Stimulated activated CD8-positive, alpha-beta memory T cell treated with anti-CD3 and anti-CD28 coated beads, Interleukin-12 subunit alpha, Interleukin-12 subunit beta, amount 100 ng/mL, for 1 hour (primary cell): ENCODE measurements at places on chromosomes 5 and 9.

DNA sequence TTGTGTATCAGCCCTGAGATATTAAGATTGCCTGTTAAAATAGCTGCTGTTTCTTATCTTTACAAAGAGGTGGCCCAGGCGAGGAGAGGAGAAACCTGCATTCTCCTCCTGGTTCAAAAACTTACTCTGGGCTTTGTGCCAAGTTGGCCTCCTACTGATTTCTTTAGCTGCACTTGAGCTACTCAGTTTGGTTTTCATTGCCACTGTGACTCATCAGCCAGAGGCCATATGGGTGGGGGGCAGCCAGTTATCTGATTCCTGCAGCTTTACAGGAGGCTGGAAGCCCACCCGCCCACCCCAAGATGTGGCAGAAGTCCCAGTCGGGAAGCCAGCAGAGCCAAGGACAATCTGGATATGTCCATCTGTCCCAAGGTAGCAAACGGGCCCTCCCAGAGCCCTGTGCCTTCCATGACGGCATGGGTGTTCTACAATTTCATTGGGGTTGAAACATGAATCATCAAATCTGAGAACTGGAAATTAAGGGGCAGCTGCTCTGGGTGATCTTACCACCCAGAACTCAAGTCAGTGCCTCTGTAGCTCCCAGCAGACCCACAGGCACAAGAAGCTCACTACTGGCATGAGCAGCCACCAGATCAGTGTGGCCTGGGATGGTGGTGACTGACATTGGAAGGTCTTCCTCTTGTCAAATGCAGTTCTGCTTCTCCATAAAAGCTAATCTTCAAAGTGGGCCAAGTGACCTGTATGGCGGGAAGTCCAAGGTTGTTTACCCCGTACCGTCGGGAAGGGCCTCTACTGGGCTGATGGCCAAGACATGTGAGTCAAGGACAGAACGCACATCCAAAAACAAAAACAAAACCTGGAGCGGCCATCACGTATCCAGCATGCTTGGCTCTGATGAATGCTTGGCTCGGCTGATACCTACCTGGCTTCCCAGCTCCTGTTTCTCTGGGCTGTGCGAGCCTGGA, 15.6 kb downstream of the FCN2 start:
- DNase-seq, result no peak

DNA sequence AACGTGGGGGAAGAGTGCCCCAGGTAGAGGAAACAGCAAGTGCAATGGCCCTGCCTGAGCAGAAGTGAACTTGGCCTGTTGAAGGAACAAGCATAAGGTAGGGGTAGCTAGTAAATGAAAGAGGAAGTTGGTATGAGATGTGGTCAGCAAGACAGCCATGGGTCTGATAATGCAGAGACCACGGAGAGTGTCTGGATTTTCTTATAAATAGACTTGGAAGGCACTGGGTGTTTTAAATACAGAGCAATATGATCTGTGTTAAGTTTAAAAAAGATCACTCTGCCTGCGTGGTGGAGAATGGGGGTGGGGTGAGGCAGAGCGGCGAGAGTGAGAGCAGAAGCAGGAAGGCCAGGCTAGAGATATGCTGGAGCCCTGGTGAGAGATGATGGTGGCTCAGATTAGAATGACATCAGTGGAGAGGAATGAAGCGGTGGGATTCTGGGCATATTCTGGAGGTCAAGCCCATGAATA, 4.2 kb downstream of the ADAM19 start:
- no peak for DNase-seq

GRCh38 chr5:139183502-139183901, 14.7 kb downstream of the SIL1 start:
- DNase-seq, result no peak

- DNase-seq, result no peak
Measured at GRCh38 chr5:166412191-166412590, 1879.3 kb upstream of the WWC1 start.

GRCh38 chr5:87741881-87742280, 329.2 kb upstream of the CCNH start:
- no peak for DNase-seq

GRCh38 chr5:149863176-149863575, 81.4 kb downstream of the PDE6A start:
- no peak for DNase-seq

DNA sequence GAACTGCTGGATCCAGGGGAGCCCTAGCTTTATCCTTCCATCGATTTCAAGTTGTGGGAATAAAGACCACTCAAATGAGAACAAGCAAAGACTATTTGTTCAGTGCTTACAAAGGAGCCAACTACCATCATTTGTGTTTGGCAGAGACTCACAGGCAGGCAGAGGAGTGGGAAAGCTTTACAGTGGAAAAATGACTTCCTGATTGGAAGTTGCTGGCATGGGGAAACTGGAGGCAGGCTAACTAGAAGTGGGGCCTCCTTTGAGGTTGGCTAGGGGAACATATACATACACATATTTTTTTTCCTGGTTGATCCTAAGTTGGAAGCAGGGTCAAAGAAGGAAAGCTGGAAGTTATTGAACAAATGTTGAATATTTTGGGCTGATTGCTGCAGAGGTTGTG, 121.7 kb downstream of the ACTBL2 start:
- no peak for DNase-seq

- no peak for DNase-seq
Measured at GRCh38 chr9:126482361-126483044, 131.2 kb upstream of the LMX1B start.

DNA sequence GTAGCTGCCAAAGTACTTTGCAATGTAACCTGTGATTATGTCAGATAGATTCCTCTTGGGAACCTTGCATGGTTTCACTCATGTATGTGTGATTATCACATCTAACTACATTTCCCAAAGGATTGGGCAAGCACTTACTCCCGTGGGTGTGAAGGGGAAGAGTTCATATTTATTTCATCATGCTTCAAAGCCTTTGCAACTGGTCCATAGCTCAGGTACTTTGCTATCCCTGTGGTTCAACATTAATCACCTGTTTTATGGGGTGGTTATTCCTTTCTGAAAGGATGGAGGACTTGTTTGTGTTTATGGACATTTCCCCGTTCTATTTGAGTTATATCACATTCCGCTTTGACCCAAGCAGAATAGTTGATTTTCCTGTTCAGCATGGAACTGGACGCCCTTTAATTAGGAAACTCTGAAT, 13.6 kb upstream of the ERMP1 start:
- DNase-seq, result no peak

DNA sequence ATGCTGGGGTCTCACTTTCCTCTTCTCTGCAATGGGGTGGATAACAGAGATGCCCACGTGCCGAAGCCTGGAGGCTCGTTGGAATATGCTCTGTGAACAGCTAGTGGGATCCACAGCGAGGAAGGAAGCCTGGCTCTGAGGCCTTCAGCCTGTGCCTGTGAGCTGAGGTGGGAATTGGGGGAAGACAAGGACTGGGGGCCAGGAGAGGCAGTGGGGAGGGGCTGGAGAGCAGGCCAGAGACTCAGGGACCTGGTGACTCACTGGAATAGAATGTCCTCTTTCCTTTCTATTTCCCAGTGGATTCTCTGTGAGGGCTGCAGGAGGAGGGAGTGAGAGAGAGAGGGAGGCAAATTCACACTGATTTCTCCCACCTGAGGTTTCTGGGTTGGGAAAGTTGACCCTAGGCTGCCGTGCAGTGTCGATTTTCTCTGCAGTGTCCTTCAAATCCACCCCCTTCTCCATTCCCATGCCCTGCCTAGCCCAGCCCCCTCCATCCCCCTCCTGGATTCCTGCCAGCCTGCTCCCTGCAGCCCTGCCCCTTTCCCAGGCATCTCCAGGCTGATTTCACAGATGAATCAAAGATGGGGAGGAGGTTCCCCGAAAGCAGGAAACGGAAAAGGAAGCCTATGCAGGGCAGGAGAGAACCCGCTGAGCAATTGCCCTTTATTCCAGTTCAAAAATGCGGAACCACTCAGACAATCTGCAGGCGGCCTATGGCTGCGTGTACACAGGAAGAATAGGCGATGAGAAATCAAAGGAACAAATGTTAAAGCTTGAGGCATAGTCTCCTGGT, 1.4 kb upstream of the SPAAR start:
- no peak for DNase-seq

- DNase-seq, result no peak
Measured at GRCh38 chr5:68891718-68892117, 202.1 kb upstream of the SLC30A5 start.

DNA sequence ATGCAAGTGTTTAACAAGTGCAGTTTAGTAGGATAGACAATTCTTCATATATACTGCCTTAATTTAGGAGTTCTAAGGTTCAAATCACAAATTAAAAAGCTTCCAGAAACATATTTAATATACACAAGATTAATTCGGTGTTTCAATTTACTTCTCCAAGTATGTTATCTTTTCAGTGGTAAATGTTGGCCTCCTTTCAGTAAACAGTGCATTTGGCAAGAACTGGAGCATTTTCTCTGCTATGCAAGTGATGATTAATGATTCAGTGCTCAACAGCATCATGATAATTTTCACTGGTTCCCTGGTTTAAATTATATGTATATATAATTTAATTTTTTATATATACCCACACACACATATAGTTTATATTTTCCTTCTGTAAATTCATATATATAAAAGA, 541.7 kb downstream of the EFNA5 start:
- no peak for DNase-seq

DNA sequence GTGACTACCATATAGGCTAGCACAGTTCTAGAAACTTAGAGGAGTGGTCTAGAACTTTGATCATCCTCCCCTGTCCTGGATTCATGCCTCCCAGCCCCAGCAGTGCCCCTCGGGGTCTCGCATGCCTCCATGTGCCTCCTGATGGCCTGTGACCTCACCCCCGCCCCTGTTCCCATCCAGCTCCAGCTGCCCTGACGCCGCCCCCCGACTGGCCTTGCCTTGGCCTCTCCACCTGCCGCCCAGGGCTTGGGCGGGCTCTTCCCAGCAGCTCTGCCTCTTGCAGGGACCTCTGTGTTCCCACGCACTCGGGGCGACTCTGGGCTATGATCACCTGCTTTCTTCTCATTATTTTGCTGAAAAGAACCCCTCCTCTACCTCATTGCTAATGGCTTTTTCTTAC, 115.4 kb upstream of the PHYKPL start:
- no peak for DNase-seq

- DNase-seq, result no peak
Measured at GRCh38 chr5:143065185-143065965, 295.2 kb downstream of the ARHGAP26 start.

GRCh38 chr5:83265318-83265717, 188.0 kb downstream of the XRCC4 start:
- DNase-seq, result no peak

- DNase-seq, result no peak
Measured at GRCh38 chr5:135567661-135568060, 11.1 kb downstream of the CXCL14 start.

DNA sequence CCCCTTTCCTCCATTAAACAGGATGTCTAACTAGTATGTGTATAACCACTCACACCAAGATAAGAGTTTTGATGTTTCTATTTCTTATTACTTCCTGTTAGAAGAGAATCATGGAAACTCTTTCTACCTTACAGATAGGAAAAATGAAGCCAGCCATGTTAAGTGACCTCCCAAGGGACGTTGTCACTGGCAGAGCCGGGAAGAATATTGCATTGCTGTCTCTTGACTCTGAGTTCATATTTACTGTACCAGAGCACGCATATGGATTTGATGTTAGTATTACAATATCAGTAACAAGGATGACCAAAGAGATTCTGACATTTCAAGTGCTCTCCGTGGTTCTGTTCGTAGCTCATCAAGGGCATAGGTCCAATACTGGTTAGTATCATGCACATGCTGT, 12.5 kb upstream of the C5orf63 start:
- DNase-seq, result no peak

DNA sequence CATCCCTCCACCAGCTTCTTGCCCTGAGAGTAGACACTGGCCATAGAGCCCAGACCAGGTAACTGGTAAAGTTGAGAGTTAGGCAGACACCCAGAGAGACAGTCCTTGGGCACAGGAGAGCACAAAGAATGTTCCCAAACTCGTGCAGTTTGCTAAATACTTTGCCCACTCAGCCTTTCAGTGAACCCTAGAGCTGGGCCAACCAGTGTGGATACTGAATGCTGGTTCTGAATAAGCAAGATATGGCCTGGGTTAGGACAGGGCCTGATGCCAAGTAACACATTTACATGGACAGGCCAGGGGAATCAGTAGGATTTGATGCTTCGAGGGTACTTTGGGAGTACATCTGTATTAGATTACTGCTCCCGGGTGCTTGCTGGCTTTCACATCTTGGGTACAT, 185.4 kb downstream of the SH3GL2 start:
- no peak for DNase-seq

DNA sequence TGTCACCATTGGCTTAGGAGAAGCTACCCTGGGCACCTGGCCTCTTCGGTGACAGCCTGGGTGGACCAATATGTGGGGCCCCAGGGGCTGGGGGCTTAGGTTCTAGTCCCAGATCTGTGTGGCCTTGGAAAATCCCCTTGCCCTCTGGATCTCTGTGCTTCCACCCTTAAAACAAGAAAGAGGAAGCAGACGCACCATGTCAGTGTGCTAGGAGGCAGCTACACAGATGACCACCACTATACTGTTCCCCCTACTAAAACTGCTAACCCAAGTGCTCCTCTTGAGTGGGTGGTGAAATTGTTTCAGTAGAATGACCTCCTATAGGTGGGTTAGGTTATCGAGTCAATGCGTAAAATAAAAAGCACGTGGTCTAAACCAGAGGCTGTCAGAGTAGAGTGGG, 31.0 kb downstream of the AFAP1L1 start:
- DNase-seq, result no peak

DNA sequence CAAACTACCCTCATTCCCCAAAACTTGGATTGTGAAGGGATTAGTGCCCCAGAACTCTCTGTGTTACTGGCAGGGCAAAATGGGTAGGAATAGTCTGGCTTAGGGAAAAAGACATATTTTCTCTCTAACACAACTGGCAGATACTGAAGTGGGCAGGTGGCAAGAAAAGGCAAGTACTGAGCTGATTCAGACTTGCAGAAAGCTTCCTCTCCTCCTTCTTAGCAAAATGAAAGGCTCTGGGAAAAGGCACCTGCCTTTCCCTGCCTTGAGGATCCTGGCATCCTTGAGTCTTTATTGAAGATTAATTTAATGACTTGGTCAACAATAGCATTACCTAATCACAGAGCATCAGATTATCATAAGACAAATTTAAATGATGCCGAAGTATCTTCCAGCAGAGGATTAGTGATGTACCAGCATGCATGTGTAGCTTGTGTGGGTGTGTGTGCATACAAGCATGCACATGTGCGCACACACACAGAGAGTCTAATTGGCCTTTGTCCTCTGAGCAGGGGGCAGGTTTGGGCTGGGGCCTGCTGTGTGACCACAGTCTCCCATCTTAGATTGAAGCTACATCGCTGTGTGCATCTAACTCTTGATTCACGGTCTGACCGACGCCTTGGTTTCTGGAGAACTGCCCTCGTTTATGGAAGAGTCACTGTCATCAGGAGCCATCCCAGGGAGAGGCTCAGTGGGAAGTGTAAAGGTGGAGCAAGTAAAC, 294.8 kb downstream of the AOPEP start:
- no peak for DNase-seq

- DNase-seq, result no peak
Measured at GRCh38 chr5:58746321-58746720, 163.4 kb downstream of the RAB3C start.

DNA sequence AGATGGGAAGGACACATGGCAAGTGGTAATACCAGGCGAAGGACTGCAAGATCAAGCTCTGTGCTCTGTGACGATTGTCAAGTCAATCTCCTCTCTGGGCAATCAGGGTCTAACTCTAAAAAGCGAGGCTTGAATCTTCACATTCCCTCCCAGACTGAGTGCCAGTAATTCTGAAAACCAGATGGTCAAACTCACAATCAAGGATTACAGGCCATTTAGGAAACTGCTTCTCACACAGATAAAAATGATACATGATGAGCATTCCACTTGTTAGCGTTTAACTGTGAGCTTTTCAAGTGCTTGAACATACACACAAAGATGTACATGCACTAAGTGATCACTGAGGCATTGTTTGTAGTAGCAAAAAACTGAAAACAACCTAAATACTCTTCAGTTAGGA, 210.1 kb downstream of the TRIM32 start:
- DNase-seq, result no peak
